HFFc6 (cell line): ENCODE measurements at places on chromosomes 7 and 10. TPM values are rescaled to one million over a fixed set of nuclear protein-coding genes. Genes with fewer than 3 reads are reported as not detected.

MACROH2A2 gene
- 0.64 to 0.99 TPM in 2 of 3 replicates, not detected in the other for total RNA-seq

HOXA6 gene
- total RNA-seq = 2.0 to 4.4 TPM (median 2.4 TPM) in 3 replicates

- DNase-seq = no peak
- no peaks in the 10 kb centered on the region for H3K4me1 ChIP-seq
- H3K36me3 ChIP-seq = no peaks in the 10 kb centered on the region
- peaks cover 2% of the 10 kb centered on the region for H3K27me3 ChIP-seq
Measured at GRCh38 chr7:36570528-36571189, 153.6 kb downstream of the AOAH start.

DNA sequence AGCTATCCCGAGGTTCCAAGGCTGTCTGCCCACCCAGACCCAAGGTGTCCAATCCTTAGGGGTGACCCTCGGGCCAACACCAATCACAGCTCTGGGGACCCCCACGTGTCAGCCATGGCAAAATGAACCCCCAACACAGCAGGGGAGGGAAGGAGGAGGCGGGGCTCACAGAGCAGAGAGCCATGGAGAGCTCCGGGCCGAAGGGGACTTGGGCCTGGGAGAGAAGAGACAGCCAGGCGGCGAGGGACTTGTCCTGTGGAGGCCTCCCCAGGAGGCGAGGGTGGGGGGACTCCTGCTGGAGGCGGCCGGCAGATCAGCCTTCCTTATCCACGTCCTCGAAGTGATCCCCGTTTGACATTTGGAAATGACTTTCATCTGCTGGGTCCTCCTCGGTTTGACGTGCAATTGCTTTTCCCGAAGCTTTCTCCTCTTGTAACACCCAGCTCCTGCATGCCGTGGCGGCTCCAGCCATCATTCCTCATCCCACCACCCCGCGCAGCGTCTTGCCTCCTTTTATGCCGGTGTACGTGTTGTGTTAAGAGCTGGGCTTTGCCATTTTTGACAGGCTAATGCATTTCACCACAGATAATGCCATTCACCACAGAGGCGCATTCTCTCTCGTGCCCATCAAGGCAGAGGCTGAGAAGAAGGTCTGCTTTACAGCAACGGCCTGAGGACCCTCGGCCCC is 337.4 kb downstream of the DNAJB6 start:
- no peak overlapping the region for H3K4me3 ChIP-seq
- no peaks in the 10 kb centered on the region for H3K36me3 ChIP-seq
- peaks cover 8% of the 10 kb centered on the region for H3K27me3 ChIP-seq

DNA sequence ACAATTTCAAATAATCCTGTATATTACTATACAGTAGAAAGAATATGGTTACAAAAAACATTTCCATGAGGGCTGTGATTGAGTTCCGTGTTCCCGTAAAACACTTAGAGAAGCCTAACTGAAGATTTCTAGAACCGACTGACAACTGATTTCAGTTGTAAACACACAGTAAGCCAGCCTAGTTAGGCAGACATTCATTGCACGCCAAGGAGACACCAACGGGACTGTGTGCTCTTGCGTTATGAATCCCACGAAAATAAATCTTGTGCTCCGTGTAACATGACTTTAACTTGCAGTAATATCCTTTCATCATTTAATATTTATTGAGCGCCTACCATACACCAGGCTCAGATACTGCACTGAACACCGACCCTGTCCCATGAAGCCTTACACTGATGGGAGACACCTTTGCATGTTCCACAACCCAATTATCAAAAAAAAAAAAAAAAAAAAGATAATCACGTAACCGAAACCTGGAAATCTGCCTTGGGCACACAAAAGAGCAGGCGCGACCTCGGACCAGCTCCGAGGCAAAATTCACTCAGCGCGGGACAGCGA is 420 bp upstream of the KLHL7 start:
- peaks cover 27% of the 10 kb centered on the region for H3K4me1 ChIP-seq
- peak overlapping the region; percentile 92 for H3K27ac ChIP-seq
- no peak for DNase-seq
- H3K4me3 ChIP-seq = peak overlapping the region; percentile 95
- peaks cover 13% of the 10 kb centered on the region for H3K36me3 ChIP-seq

GRCh38 chr10:4647109-4647785 is 178.8 kb upstream of the AKR1E2 start:
- no peak overlapping the region for H3K27ac ChIP-seq
- DNase-seq = no peak
- no peaks in the 10 kb centered on the region for H3K27me3 ChIP-seq
- peaks cover 44% of the 10 kb centered on the region for H3K4me1 ChIP-seq
- H3K36me3 ChIP-seq = no peaks in the 10 kb centered on the region

DNA sequence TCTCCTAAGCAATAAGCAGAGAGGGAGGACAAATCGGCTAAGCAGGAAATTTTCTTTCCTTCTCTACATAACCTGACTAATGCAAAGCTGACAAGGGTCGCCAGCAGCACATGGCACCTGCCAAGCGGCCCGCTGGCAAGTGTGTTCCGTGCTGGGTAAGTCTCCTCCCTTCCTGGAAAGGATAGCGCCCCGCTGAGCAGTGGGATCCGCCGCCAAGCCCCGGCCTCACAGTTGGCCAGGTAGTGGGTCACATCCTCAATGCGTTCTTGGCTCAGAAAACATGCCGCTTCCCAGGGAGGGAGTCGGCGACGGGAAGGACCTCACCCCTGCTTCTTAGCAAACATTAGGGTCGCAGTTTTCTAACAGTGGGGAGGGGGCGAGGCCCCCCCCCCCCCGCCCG is 488.9 kb upstream of the NUPR2 start:
- H3K4me3 ChIP-seq = no peak overlapping the region
- no peak overlapping the region for H3K27ac ChIP-seq
- H3K4me1 ChIP-seq = no peaks in the 10 kb centered on the region
- no peak for DNase-seq

DNA sequence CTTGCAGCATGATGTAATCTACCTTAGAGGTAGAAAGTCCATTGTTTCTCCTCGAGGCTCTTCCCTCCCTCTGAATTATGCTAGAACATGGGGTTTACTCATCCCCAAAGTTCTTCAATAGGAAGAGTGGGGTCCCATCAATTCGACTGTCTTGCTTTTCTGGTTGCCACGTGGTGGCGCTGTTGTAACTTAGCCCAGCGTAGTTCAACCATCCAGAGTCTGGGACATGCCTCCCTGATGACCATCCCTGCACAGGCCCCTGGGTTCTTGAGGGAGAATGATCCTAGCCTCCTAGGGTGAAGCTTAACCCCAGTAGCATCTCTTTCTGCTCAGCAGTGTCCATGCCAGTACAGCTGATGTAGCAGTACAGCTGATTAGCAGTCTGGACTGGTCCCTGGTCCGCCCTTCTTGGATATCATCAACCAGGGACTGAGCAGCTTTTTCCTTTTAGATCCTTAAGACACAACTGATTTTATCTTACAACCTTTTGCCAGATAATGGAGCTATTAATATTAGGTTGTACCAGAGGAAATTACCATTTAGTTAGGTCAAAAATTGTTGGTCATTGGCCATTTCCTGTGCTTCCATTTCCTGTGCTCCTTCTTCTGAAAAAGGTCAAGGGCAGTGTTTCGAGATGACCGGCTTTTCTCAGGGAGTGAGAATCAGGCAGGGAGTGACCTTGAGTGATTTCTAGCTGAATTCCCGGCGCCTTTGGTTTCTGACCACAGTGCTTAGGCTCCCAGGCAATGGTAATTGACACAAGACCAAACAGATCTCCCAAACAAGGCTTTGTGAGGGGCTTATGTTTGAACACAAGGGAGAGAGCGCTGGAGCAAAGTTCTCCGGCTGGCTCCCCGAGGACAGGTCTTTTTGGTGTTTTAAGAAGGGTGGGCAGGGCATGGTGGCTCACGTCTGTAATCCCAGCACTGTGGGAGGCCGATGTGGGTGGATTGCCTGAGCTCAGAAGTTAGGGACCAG is 65.4 kb downstream of the TACC2 start:
- peaks cover 29% of the 10 kb centered on the region for H3K4me1 ChIP-seq
- no peak overlapping the region for H3K4me3 ChIP-seq
- peak; percentile 54 for DNase-seq
- peak overlapping the region; percentile 40; the same call in 1 of the 2 replicates for H3K27ac ChIP-seq

GRCh38 chr10:49334964-49335363 is 36.0 kb downstream of the C10orf71 start:
- no peaks in the 10 kb centered on the region for H3K4me1 ChIP-seq
- no peak overlapping the region for H3K27ac ChIP-seq
- no peak overlapping the region for H3K4me3 ChIP-seq

GRCh38 chr10:88745633-88746032 is 14.2 kb upstream of the LIPN start:
- no peak overlapping the region for H3K4me3 ChIP-seq
- no peaks in the 10 kb centered on the region for H3K4me1 ChIP-seq
- 0 out of 2 replicates have a peak, but pooled peaks cover 6% of the 10 kb centered on the region for H3K36me3 ChIP-seq
- peaks cover 24% of the 10 kb centered on the region for H3K27me3 ChIP-seq
